ENCODE measurements at places on chromosomes 6 and 20.

DNA sequence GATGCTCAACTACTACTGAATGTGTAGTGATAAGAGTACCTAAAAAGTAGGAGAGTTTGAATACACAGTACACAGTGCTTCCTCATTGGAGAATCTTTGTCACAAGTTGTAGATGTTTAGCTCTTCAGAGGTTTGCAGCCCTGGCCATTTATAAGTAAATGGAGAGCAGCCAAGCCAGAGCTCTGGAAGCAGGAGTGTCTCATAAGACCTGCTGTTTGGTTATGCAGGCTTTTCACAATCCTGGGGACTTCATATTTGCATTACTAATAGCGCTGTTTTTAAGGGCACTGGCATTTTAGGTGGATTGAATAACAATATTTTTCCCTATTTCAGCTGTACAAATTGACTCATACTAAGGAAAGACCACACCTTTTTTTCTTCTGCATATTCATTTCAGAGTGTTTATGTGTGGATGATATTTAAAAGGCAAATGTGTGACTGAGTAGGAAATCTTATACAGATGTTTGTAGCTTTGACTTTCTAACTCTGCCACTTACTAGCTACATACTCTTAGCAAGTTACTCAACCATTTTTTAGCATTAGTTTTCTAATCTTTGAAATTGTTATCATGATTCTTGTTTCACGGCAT is 730.5 kb upstream of the MAP3K7 start:
- no peak for DNase-seq

- DNase-seq = no peak
These were observed 63.4 kb downstream of the DST start for GRCh38 chr6:56579155-56579851.

DNA sequence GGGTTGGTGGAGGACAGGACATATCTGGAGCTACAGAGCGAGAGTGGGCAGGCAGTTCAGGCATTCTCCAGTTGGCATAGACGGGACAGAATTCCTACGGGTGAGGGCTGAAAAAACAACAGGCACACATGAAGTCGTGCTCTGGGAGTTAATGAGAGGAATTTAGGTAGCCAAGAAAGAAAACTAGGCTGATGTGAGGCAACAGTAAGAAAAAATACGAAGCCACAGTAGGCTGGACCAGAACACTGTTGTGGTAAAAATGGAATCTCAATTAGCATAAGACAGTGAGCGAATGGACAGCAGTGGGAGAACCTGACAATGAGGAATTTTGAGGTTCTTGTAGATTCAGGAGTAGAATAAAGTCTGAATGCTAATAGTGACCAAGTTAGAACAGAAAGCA is 488.1 kb upstream of the AGPAT4 start:
- DNase-seq = no peak

DNA sequence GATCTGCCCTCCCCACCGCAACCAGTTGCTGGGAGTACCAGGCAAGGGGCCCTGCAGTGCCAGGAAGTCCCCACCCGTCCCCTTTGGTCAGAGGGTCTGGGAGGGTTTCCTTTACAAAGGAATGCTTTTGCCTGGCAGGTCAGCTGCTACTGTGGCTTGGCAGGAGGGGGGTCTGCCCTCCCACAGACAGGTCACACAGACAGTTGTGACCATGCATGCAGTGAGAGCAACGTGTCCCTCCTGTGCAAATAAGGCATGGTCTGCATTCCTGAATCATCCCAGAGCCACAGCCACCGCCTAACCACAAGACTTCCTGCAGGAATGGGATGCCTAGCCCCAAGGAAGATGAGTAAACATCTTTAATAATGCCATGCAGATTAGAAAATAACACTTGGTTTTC is 439 bp upstream of the F13A1 start:
- DNase-seq = no peak

GRCh38 chr6:148272597-148272996 is 70.0 kb upstream of the SASH1 start:
- no peak for DNase-seq

DNA sequence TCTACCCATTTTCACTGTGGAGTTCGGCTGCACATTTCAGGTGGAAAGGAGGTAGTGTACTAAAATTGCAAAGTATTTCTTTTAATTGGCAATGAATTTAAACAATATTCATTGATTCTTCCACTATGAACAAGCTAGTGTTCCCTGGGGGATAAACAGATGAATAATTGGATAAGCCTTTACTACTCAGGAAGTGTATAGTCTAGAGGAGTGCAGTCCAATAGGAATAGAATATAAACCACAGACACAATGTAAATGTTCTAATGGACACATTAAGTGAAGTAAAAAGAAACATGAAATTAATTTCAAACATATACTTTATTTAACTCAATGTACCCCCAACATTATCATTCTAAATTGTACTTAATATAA is 28.7 kb downstream of the SGK1 start:
- DNase-seq = no peak

DNA sequence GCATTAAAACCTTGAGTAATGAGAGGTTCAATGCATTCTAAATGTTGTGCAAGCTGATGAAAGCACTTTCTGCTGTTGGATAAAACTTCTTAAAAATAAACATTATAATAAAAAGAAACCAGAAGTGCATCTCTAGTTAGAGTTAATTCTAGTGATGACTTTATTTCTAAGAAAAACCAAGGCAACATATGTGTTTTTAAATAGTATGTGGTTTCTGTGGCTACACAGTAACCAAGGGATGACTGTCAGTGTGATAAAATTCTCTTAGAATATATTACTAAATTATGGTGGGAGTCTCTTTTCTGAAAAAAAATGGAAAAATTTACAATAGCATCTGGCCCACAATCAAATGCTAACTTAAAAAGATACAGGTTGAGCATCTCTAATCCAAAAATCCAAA is 117.0 kb downstream of the ME1 start:
- no peak for DNase-seq

- DNase-seq = no peak
These were observed 201.7 kb upstream of the SASH1 start for GRCh38 chr6:148140772-148141557.

DNA sequence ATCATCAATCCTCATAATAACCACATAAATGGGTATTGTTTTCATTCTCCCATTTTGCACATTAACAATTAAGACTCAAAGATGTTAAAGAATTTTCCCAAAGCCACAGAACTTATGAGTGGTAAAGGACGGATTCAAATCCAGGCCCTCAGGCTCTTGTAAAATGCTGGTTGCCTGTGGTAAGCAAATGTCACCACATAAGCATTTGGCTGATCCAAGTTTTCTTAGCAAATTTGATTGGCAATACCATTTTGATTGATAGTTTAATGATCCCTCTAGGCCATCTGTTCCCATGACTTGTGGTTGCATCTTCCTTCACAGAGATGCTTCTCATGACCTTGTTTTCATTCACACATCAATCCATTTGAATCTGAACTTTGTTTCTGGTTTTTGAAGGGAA is 252.0 kb upstream of the RIN2 start:
- no peak for DNase-seq

DNA sequence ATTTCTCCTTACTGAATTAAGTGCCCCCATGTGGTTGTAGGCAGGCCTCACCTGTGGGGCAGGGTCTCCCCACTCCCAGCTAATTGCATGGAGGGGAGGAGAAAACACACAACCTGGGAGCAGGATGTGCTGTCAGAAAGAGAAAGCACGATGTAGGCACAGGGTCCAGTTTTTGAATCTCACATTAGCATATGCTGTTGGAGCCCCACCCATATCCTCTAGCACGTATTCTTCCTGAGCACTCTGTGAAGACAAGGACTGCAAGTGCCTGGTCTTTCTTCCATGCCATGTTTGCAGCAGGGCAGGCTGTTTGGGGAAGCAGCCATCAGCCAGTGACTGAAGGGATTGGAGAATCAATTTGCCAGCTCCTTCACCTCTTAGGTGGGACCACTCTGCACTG is 108.2 kb downstream of the CFAP61 start:
- DNase-seq = no peak

DNA sequence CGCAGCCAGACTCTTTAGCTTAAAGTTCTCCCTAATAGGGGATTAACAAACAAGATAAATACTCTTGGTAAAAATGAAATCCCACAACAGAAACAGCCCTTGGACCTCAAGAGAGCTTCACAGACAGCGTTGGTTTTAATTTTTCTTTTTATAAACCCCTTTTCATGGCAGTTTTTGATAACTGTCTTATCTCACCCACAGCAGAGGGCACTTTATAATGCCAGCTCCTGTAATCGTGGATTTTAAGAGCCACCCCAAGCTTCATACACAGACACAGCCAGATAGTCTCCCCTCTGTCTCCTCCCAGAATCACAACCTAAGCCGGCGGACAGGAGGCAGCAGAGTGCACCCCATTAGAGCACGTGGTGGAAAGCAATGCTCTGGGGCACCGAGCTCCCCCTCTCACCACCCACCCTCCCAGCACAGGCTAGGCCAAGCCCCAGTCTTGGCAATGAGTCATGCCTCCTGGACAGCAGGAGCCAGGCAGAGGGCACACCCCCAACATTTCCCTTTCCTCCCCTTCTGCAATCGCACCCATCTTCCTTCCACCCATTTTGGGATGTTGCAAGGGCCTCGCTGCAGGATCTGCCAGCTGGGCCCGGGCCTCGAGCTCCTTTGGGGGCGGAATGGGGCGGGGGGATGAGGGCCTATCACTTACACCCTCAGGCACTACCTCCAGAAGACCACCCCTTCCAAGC is 2.4 kb downstream of the JAG1 start:
- DNase-seq = peak; percentile 91

GRCh38 chr20:13274275-13274861 is 53.3 kb downstream of the ISM1 start:
- DNase-seq = no peak

- no peak for DNase-seq
These were observed 112.0 kb upstream of the MTHFD1L start for GRCh38 chr6:150753371-150754064.

DNA sequence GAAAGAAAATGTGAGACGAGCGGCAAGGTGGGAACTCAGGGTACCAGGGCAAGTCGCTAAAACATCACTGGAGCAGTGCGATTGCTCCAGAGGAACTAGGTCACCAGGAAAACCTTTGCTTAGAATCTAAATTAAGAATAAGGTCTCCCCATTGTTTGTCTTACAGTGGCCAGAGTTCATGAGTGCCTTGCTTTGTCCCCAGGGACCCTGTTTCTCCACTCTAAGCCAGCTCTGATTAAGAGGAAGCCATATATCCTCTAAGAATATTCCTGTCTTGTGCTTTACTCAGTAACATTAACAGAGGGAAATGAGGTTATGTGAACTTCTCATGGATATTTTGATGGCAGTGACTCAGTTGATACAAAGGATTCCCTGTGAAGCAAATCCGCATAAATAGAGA is 305.8 kb downstream of the CD83 start:
- DNase-seq = no peak

GRCh38 chr6:130781557-130781956 is 45.6 kb upstream of the SMLR1 start:
- no peak for DNase-seq

- no peak for DNase-seq
These were observed 70.5 kb upstream of the SLCO4A1 start for GRCh38 chr20:62571669-62572344.

GRCh38 chr6:138028893-138029292 is 78.3 kb downstream of the PERP start:
- DNase-seq = no peak

- no peak for DNase-seq
These were observed 66.7 kb upstream of the TSHZ2 start for GRCh38 chr20:52905241-52905994.

Data from smooth muscle cell of the brain vasculature (primary cell).